ENCODE measurements at places on chromosomes 13 and 19. TPM values are rescaled to one million over a fixed set of nuclear protein-coding genes. Genes with fewer than 3 reads are reported as not detected.
A peak's percentile ranks its signal among the peaks of the same experiment; 100 is the strongest.

The ZNF433 gene
- polyA plus RNA-seq, result 16.4 TPM

The KCTD15 gene
- polyA plus RNA-seq, result 47.9 TPM

The TSKS gene
- polyA plus RNA-seq, result 0.38 TPM

- no peak for DNase-seq
Measured at GRCh38 chr13:54599413-54599812, 1570.8 kb downstream of the OLFM4 start.

The FAM216B gene
- polyA plus RNA-seq, result not detected

GRCh38 chr19:8460516-8461298 is 15.9 kb downstream of the HNRNPM start:
- DNase-seq, result no peak

DNA sequence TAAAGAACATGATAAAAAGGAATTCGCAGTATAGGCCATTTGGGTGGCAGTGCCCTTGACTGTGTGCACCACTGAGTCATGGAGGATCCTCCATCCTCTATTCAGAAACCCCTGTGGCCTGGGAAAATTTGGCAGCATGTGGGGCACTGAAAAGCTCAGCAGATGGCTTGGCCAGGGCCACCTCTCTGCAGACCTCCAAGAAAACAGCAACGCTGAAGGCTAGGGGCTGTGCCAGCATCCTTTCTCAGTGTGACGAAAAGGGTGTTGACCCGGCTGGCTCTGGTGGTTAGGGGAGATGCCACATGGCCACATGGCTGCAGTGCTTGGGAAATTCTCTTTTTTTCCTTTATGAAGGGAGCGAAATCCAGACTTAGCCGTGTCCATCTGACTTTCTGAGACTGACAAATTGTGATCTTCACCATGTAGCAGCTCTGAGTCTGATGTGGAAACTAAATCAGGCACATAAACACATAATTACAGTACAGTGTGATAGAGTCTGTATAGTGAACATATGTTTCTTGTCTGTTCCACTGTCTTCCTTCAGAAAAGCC is 178.0 kb downstream of the KCTD12 start:
- no peak for DNase-seq

- peak; percentile 82 for DNase-seq
Measured at GRCh38 chr19:531009-531752, 379 bp upstream of the CDC34 start.

Measured in right renal pelvis (tissue), 4 donors.